ENCODE measurements at places on chromosomes 4 and X.

GRCh38 chr4:159677521-159677920 lies 574.6 kb downstream of the RAPGEF2 start:
- DNase-seq = no peak

DNA sequence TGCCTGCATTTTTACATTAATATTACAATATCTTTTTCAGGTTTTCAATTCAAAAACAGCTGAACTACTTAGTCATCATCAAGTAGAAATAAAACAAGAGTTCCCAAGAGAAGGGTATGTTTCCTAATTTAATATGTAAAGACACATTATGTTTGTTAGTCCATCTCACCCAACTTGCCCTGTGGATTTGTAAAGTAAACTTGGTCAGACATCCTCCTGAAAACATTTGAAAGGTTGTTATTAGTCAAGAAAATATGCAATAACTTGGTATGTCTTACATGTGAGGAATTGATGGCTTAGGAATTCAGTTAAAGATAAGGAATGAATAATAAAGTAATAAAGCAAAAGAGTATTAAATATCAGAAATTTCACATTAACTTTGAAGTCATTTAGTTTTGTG lies 12.2 kb downstream of the GK start:
- DNase-seq = no peak

DNA sequence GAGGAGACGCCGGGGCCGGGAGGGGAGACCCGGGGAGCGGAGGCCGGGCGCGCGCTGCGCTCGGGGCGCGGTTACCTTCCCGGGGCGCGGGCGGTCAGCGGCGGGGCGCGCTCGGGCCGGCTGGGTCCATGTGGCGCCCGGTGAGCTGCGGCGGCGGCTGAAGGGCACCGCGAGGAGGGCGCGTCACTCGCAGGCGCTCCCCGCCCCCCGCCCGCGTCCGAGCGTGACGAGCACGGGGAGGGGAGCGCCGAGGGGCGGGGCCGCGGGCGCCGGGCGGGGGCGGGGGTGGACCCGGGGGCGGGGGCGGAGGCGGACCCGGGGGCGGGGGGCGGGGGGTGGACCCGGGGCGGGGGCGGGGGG lies at the start of gene CPLX1:
Gene CPLX1 (minus strand): TSS at position 159 of the 360 bp plus-strand sequence. CDS start 1,607 bp downstream, outside the sequence.
- no peak for DNase-seq

GRCh38 chrX:121671649-121672048 lies 624.2 kb downstream of the GLUD2 start:
- no peak for DNase-seq

- no peak for DNase-seq
Observed at GRCh38 chr4:3611778-3612177, 79.6 kb upstream of the LRPAP1 start.

DNA sequence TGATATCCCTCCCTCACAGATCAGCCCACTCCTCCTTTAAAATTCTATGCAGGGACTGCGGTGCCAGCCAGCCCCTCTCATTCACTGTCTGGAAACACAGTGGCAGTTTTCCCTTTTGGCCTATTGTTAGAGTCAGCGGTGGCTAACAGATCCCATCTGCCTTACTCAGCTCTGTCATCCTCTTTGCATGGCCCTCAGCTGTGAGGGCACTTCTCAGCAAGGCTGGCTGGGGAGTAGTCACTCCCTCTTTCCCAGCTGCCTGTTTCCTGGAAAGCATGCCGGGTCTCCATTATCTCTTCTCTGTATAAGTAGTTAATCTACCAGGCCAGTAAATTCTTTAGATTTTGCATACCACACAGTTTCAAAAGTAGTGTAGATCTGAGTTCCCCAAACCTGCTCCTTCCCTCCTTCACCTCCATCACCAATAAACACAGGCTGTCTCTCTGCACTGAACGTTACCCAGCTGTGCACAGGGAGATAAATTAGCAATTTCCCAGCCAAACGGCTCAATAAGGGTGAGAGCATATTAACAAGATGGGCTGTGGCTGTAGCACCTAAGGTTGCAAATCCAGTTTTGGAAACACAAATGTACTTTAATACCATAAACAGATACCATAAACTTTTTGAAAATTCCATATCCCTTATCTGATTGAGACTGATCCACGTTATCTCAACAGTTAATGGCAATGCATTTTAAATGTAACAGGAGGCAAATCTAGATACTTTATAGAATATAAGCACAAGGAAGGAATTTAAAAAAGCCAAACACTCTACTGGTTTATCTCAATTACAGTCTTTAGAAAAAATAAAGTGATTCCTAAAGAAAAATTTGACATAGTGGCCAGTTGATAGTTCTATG lies 229.3 kb downstream of the ANKRD50 start:
- no peak for DNase-seq

DNA sequence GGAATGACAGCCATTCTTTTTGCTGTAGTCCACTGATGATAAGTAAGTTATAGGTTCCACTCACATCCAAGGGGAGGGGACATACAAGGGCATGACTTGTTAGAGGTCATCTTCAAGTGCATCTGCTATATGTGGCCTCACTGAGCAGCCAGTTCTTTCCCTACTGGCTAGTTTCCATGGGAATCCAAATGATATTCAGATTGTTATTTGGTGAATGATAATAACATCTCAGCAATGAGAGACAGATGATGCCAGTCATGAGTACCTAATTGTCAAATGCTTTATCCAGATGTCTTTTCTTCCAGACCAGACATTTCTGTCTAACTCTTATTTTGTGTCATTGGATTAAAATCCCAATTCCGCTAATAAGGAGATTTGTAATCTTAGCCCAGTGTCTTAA lies 460.4 kb upstream of the BOD1L1 start:
- no peak for DNase-seq

DNA sequence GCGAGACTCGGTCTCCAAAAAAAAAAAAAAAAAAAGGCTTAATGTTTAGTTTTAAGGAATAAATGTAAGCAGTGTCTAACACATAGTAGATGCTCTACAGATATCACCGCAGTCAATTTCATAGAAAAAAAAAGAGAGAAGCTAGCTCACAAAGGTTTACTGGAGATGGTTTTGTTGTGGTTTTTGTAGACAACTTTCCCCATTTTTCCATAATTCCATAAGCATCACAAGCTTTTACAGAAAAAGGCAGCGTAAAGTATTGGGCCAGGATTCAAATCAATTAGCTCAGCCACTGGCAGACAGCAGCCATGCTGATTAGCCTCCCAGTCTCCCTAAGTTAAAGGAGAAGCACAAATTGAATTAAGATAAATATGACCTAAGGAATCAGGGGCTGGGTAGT lies 1.5 kb downstream of the GRSF1 start:
- no peak for DNase-seq

- DNase-seq = no peak
Observed at GRCh38 chr4:138826322-138826721, 189.3 kb upstream of the NOCT start.

GRCh38 chr4:28482580-28483270 lies 1622.1 kb downstream of the STIM2 start:
- DNase-seq = no peak

- no peak for DNase-seq
Observed at GRCh38 chr4:85218756-85219155, 252.3 kb upstream of the WDFY3 start.

- no peak for DNase-seq
Observed at GRCh38 chr4:149062997-149063396, 620.8 kb upstream of the NR3C2 start.

- no peak for DNase-seq
Observed at GRCh38 chr4:153154007-153154975, 50.0 kb upstream of the TRIM2 start.

- no peak for DNase-seq
Observed at GRCh38 chrX:70470850-70471289, 26.2 kb downstream of the DLG3 start.

DNA sequence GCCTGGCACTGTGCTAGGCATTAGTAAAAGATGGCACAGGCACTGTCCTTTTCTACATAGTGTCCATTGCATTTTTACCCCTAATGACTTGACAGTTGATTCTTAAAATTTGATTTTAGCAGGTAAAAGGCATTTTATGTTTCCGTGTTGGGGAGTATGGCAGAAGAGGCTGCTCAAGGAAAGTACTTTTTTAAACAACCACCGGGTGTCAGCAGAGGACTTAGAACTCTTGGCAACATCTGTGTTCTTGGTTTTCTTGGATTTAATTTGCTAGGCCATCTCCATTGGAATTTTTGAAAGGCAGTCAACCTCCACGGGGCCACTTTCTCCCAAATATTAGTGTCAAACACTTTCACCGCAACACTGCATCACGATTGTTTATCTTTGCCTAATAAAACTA lies 102.9 kb downstream of the TSPAN7 start:
- DNase-seq = no peak

GRCh38 chr4:163048447-163048846 lies 118.2 kb downstream of the NAF1 start:
- DNase-seq = no peak

Data from activated gamma-delta T cell (primary cell).